ENCODE measurements at places on chromosomes 7 and 10.

- no peak for DNase-seq
Observed at GRCh38 chr7:33261585-33261984, 132.2 kb downstream of the BBS9 start.

DNA sequence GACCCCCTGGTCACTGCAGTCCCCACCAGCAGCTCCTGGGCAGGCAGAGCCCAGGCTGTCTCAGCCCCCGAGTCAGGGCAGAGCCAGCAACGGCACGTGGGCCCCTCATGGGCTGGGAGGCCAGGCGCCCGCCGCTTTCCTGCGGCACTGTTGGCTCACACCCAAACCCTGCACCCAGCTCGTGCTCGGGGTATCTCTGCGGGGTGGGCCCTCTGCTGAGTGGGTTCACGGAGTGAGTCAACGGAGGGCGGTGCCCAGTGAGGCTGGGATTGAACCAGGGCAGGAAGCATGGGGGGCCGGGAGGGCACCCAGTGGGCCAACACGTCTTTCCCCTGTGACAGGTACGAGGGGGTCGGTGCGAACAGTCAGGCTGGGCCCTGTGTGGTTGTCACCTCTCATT is 28.9 kb downstream of the ADAP1 start:
- DNase-seq, result no peak

- DNase-seq, result peak; percentile 48
Observed at GRCh38 chr10:35464825-35465456, 128.6 kb downstream of the CCNY start.

DNA sequence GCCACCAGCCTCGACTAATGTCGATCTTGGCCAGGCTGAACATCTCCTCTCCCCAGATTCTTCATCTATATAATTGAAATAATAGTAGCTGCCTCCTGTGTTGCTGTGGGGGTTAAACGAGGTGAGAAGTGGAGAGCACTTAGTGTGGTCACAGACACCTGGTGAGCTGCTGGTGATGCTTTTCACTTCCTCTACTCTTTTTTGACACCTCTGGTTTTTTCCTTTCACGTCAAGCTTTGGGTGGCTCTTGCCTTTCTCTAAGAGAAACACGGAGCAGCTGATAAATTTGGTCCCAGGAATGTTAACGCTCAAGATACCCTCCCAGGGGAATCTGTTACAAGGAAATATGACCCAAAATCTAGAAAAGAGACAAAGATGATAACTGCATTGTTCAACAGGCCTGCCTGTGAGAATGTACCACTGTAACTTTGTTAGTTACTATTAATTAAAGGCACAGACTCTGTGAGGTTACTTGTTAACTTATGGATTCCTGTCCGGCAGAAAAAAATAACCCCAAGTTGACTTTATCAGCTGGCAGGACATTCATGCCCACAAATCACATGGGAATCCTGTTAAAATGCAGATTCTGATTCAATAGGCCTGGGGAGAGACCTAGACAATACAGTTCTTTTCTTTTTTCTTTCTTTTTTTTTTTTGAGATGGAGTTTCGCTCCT is 9.5 kb upstream of the NPFFR1 start:
- no peak for DNase-seq

DNA sequence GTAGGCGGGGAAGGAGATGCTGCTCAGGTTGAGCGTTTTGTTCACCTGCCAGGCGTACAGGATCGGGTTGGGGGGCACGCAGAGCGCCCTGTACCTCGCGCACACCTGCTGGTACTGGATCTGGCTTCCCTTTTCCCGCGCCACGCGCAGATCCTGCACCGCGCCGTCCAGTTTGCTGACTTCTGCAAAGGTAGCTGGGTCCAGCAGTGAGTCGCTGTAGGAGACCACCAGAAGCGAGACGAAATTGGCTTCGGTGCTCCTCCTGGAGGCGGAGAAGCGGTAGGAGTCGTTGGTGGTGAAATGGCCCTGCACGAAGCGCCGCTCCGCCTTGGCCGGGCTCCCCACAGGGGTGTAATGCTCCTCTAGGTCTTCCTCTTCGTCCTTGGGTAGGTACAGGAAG is 90.7 kb upstream of the RAB18 start:
- no peak for DNase-seq

GRCh38 chr7:155374276-155375252 is 76.9 kb downstream of the INSIG1 start:
- no peak for DNase-seq

GRCh38 chr10:88983206-88983605 is 7.4 kb upstream of the FAS start:
- DNase-seq, result no peak

DNA sequence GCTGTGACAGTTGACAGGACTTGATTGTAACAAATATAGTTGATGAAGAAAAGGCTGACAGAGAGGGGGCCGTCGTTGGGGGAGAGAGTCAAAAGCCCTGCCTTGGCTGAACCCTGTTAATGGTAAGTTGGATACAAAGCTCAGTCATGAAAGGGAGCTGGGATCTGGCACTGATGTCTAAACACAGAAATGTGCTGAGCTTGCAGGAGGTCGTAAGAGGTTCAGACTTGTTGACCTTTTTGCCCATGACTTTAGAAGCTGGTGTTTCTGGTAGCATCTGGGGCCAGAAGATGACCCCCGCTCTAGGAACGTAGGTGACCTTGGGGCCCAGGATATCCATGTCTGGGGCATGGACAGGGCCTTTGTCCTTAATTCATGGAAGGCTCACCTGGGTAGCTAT is 294.7 kb downstream of the TCF7L2 start:
- DNase-seq, result no peak

- no peak for DNase-seq
Observed at GRCh38 chr10:129849452-129849750, 114.7 kb downstream of the EBF3 start.

DNA sequence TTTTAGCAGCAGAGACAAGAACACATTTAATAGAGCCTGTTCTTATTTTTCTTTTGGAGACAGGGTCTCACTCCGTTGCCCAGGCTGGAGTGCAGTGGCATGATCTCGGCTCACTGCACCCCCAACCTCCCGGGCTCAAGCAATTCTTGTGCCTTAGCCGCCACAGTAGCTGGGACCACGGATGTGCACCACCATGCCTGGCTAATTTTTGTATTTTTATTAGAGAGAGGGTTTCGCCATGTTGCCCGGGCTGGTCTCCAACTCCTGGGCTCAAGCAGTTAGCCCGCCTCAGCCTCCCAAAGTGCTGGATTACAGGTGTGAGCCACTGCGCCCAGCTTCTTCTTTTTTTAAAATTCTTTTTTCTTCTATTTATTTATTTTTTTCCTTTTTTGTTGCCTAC is 23.3 kb downstream of the GALNT17 start:
- DNase-seq, result no peak

DNA sequence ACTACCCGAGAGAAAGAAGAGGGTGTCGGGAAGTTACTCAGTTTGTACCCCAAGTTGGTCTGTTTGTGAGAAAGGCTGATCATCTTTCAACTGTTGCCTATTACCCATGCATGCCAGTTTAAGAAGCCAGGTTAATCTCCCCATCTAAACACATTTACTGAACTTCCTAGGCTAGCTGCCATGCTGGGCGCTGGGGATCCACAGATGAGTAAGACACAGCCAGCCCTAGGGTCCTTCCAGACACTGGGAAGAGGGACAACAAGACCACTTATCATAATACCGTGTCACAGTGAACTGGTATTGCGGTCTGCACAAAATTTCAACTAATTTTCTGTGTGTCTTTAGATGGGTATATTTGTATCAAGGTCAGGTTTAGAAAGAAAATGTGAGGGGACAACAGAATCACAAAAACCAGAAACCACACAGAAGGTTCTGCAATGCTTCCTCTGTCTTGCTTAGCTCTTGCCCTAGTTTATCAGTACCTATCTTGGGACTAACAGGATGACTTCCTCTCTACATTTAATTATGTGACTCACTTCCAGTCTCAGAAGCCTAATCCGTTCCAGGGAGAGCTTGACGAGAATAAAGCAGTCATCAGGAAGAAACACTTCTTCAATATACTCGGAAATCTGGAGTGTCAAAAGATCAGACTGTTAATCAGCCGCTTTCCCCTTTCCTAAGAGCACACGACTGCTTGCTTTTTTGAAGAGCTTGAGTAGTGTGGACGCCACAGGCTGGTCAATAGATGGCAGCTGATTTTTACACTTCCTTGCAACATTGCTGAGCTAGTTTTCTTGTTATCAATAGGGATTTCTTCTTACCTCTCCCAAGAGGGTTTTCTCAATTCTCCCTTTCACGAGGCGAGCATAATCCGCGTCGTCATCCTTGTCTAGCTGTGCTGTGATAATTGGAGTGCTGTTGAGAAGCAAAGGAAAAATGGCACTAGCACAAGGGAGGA is 45.7 kb downstream of the POLR3A start:
- DNase-seq, result peak; percentile 62

GRCh38 chr10:37687581-37687980 is 169.8 kb downstream of the ZNF248 start:
- no peak for DNase-seq

DNA sequence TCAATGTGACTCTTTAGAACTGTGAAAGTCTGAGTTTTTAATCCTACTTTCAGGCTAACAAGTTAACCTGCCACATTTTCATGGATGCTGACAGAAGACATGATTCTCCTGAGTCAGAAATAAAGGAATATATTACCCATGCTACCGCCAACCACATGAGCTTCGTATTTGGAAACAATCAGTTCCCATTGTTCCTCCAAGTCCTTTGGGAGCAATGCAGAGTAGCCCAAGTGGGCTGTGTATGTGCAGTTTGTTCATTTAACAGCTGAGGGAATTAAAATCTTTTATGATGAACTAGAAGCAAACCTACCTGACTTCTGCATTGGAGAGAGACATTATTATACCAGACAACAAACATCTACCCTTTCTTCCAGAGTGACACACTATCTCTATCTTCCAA is 169.3 kb upstream of the BET1 start:
- DNase-seq, result no peak

GRCh38 chr10:110017907-110018306 is 10.1 kb downstream of the ADD3 start:
- peak; percentile 63 for DNase-seq

- DNase-seq, result peak; percentile 50
Observed at GRCh38 chr7:33873518-33873917, 31.8 kb upstream of the BMPER start.

- peak; percentile 94 for DNase-seq
Observed at GRCh38 chr7:101153969-101154692, at the start of gene AP1S1. Gene AP1S1, plus strand, starts transcription at chr7:101154476. Its CDS starts 39 bp downstream, at chr7:101154515.

- no peak for DNase-seq
Observed at GRCh38 chr7:42392826-42393225, 155.8 kb upstream of the GLI3 start.

GRCh38 chr7:68176974-68177373 is 1180.3 kb downstream of the TYW1 start:
- DNase-seq, result peak; percentile 55

DNA sequence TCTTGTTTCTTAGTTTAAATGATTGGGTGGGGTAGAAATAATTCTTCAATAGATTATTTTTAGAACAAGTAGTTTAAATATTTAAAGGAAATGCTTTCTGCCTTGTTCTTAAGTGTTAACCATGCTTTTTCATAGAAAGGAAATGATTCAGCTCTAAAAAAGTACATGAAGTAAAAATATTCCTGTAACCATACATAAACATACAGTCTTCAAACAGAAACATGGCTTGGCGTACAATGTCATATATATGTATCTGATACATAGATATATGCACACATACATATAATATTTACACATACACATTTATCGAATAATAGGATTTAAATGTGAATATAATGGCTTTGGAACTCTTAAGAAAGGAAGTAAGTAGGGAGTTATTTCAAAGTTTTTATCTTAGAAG is 84.4 kb downstream of the RUNDC3B start:
- DNase-seq, result no peak

DNA sequence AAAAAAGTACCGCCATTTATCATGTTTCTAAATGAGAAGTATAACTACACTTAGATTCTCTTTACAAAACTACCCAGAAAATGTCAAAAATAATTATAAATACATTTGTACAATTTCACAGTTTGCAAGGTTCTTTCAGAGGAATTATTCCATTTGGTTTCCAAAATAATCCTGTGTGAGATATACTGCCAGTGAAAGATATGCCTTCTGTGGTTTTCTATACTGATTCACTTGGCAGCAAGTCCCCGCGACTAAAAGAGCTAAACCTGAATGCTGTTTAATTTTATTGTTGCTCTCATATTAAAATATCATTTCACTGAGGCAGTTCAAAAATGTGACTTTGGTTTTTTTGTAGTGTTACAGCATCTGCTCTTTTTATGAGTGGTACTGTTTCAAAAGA is 364.9 kb upstream of the PLXDC2 start:
- DNase-seq, result no peak

GRCh38 chr10:5987747-5988146 is 10.4 kb upstream of the IL15RA start:
- no peak for DNase-seq

DNA sequence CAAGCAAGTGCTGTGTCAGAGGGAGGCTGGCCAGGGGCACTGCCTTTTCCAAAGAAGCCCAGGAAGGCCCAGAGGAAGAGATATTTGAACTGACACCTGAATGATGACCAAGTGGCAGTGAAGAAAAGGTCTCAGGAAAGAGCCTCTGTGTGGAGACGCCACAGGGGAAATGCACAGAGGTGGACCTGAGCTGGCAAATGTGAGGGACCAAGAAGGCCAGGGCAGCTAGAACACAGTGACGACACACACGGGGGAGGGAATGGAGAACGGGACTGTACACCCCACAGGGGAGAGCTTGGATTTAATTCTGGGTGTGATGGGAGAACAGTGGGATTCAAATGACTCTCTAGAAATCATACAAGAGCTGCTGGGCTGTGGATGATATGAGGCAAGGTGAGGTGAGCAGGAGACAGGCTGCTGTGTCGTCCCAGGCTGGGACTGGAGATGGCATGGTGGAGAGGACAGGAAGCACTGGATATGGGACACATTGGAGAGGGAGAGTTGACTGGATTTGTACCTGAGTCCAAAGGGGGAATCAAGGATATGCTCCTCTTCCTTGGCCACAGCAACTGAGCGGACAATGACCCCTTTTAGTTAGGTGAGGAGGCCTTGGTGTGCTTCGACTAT is 84.2 kb upstream of the DDC start:
- no peak for DNase-seq
